Mesenteric fat pad (tissue), 1 donor: ENCODE measurements at places on chromosomes 4 and X. TPM values are rescaled to one million over a fixed set of nuclear protein-coding genes. Genes with fewer than 3 reads are reported as not detected.

The SLITRK4 gene
- 1.5 TPM for total RNA-seq

DNA sequence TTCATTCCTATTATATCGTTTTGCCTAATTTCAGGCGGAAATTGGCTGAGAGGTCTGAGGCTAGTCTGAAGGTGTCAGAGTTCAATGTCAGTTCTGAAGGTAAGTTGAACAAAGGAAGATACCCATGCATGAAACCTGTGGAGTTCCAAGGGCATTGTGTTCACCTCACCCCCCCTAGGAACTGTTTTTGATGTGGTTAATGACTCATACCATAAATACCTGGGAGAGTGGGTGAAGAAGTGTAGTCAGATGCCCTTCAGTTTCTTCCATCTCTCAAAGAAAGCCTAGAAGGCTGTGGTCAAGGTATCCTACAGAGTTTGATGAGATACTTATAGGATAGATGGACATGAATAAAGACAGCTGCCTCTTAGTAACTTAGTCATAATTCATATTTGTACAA is 2.7 kb downstream of the UTP14A start:
- DNase-seq: no peak

DNA sequence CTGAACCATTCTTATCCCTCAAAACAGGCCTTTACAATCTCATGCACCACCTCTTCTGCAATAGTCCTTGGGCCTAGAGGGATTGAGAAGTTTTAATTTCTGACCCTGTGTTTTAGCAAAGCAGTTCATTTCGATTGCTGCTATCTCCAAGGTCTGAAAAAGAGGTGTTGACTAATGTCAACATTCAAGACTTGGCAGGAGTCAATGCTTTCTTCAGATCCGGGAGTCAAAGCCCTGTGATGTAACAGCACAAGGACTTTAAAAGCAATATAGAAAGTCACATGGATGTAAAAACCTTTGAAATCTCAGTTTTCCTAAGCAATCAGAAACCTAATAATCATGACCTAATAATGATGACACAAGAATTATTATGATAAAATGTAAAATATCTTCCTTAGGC is 133.8 kb downstream of the ADAM29 start:
- no peak for DNase-seq

DNA sequence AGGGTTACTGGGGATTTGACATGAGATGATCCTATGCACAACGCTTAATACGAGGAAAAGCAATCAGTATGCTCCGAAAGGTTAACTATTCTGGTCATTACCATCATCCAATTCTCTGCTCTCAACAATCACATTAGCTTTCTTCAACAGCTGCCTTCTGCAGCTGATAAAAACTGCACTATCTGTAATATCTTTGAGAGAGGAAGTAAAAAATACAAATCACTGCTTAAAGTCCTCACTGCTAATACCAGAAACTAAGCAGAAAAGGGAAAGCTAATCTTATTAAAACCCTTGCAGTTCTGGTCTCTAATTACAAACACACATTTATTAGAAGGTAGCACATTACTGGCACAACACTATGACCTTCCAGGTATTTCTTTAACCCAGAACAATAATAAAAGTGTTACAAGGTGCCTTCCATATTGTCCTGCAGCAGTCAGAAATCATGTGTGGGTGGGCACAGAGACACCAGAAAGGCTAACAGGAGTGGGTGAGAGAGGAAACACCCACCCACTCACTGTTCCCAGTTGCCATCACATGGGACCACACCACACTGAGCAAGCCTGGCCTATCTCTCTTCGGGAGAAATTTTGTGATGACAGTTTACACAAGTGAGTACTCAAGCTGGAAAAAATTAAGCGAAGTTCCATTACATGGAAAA is 71.0 kb downstream of the RELL1 start:
- no peak for DNase-seq
